Body of pancreas (tissue), 4 donors: ENCODE measurements at places on chromosomes 12 and 14. TPM values are rescaled to one million over a fixed set of nuclear protein-coding genes. Genes with fewer than 3 reads are reported as not detected.
A peak's percentile ranks its signal among the peaks of the same experiment; 100 is the strongest.

DNA sequence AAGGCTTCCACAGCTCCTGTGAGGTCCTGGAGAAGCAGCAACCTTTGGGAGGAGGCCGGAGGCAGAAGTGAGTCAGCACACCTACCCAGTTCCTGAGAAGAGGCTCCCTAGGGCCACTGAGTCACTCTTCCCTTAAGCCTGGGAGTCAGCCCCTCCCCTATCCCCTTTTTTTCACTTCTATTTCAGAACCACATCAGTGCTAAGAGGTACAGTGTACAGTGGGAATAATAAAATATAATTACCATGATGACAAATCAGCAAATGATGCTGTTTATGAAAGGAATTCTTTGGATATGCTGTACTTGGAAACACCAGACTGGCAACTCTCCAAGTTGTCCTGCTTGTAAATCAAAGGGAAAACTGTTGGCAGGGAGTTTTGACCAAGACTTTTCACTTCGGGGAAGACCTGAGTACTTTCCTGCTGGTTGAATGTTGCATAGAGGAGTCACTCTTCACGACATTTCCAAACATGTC is 7.8 kb upstream of the TBPL2 start:
- peak; percentile 34 for DNase-seq

RFX4 gene
- not detected for total RNA-seq

DNA sequence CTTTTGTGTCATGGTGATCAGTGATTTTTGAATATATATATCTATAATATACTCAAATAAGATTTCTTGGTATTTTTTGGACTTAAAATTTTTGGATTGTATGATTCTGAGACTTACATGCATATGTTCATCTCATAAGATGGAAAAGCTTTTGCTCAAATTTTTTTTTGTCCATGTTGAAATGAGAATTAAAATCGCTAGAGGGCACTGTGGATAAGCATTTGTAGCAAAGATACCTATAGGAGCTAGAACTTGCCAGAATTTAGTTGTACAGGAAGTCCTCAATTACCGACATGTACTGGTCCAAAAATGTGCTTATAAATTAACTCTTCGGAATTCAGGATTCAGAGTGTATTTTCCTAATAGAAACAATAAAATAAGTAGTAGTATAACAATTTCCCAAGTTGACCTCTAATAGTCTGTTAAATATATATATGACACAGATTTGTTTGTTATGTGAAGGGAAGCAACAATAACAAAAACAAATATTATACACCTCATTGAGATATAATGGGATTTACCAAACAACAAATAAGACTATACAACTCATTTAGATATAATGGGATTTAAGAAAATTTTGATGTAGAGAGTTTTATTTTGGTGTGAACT is 179.6 kb downstream of the TMEM117 start:
- DNase-seq: no peak

GRCh38 chr12:12925388-12925787 is 26.6 kb downstream of the GPRC5D start:
- DNase-seq: no peak

- DNase-seq: no peak
Measured at GRCh38 chr12:123232472-123232806, 502 bp downstream of the MPHOSPH9 start.

IAPP gene
- 111 TPM for total RNA-seq

TEX52 gene
- not detected for total RNA-seq

- DNase-seq: no peak
Measured at GRCh38 chr12:62692884-62693283, 226.3 kb downstream of the MON2 start.

TRIM9 gene
- 0.78 TPM for total RNA-seq

- no peak for DNase-seq
Measured at GRCh38 chr12:111417290-111417689, 11.6 kb downstream of the SH2B3 start.

SIX1 gene
- not detected for total RNA-seq

GRCh38 chr14:31582836-31583452 is 21.7 kb downstream of the NUBPL start:
- no peak for DNase-seq

DNA sequence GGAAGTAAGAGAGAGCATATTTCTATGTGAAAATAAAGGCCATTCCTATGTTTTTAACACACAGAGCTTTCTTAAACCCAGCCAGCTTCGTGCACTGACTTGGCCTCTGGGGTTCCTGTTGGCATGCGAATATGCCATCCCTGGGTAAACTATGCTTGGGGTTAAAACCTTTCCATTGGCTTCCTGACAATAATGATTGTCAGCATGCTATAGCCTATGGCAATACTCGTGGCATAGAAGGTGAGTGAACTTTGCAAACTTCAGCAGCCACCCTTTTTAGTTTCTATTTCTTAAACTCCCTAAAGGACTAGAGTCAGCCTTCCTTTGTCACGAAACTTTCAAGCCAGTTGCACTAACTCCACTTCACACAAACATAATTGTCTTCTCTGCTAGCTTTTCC is 148.4 kb upstream of the RGS6 start:
- DNase-seq: no peak

POTEM gene
- not detected for total RNA-seq

RIPK3 gene
- 6.0 TPM for total RNA-seq

GRCh38 chr12:38697289-38697688 is 208.1 kb downstream of the CPNE8 start:
- DNase-seq: no peak

METTL1 gene
- total RNA-seq: 23.1 TPM

REM2 gene
- total RNA-seq: not detected

DNA sequence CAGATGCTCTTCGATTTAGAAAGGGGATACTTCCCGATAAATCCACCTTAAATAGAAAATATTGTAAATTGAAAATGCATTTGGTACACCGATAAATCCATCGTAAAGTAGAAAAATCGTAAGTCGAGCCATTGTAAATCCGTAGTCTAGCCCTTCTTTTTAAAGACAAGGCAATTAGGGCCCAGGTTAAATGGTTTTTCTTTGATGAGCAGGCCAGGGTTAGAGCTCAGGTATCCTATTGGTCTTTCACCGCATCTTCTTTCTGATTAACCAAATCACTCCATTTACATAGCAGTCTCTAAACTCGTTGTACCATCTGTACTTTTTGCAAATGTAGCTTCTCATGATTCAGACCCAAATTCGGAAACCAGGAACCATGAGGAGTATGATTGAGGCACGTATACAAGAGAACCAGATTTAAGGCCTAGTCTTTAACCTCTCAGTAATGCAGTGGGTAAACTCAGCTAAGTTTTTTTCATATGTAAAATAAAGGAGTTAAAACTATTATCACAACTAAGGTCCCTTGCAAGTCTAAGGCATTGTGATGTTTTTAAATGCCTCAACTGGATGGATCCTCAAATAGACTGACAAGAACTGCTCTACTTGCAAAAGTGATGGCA is 2.2 kb upstream of the YAF2 start:
- DNase-seq: no peak

SMCO2 gene
- total RNA-seq: not detected

DNA sequence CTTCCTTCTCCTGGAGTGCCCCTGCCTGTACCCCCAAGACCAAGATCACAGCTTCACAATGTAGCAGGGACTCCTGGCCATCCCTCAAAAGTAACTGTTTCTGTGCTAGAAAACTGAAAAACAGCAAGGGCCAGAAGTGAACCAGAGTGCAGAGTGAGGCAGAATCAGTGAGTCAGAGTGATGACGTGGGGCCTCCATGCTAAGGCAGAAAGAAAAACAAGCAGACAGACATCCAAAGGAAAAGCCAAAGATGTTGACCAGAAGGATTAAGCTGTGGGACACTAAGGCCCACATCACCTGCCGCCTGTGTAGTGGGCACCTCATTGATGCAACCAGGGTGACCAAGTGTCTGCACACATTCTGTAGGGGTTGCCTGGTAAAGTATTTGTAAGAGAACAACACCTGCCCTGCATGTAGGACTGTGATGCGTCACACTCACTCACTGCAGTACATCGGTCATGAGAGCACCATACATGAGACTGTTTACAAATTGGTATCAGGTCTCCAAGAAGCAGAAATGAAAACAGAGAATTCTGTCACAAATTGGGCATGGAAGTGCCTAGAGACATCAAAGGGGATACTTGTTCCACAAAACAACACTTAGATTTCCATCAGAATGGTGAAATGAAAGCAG is 51.2 kb downstream of the ARMH4 start:
- no peak for DNase-seq

DNA sequence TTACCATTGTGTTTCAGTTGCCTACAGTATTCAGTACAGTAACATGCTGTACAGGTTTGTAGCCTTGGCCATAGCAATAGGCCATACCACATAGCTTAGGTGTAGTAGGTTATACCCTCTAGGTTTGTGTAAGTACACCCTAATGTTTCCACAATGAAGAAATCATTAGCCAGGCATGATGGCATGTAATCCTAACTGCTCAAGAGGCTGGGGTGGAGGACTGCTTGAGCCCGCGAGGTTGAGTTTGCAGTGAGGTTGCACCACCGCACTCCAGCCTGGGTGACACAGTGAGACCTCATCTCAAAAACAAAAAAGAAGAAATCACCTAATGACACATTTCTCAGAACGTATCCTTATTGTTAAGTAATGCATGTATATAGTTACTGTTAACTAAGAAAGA is 63.2 kb upstream of the KTN1 start:
- DNase-seq: no peak

DNA sequence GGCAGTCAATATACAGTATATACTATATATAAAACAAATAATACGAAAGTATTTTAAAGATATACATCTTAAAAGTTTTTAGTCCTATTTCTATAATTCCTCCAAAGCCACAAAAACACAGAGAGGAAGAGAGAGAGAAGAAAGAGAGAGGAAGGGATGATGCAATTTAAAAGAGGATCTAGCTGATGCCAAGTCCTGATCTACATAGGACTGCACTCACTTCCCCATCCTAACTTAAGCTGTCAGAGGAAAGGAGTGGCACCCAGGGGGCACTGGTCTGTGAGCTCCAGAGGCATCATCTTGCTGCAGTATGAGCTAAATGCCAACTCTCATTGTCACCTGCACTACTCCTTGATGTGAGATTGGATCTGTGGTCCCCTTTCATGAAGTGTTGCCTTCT is 95.8 kb downstream of the C12orf42 start:
- no peak for DNase-seq

GRCh38 chr12:96623656-96624217 is 134.4 kb downstream of the CFAP54 start:
- DNase-seq: no peak

- DNase-seq: peak; percentile 13
Measured at GRCh38 chr12:31518680-31519227, 72.2 kb downstream of the DENND5B start.

GRCh38 chr14:71398450-71398849 is 491.2 kb downstream of the PCNX1 start:
- no peak for DNase-seq

- no peak for DNase-seq
Measured at GRCh38 chr14:54474232-54474793, 14.5 kb downstream of the GMFB start.

DNA sequence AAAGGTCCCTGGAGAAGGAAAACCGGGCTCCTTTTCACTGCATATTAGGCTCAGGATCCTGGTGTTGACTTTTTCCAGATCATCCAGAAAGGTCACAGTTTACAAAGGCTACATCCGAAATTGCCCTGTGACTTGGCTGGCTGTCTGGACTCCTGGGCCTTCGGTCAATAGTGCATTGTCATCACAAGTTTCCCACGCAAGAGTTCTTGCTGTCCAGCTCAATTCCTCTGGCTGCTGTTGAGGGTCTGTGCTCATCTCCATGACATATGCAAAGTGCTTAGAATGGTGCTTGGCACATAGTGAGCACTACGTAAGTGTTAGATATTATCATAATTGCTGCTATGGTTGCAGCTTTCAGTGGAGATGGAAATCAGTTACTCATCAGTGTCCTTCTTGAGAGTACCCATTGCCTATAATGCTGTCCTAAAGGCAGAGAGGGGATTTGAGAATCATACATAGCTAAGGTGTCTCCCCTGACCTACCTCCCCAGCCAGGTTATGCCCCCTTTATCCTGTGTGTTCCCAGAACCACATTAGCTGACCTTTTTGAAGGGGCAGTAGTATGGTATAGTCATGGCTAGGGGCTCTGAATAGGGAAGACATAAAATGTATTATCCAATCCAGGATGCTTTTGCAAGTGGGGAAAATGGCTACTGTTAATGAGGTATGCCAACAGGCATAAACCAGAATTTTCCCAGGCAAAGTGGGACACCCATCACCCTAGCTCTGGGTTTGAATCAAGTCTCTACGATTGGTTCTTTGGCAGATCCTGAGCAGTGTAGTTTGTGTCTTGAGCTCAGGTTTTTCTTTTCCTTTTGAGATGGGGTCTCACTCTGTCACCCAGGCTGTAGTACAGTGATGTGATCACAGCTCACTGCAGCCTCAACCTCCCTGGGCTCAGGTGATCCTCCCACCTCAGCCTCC is 132.0 kb upstream of the CCND2 start:
- no peak for DNase-seq

GRCh38 chr12:4591180-4591687 is 29.2 kb downstream of the DYRK4 start:
- no peak for DNase-seq

GRCh38 chr14:40248671-40249070 is 816.4 kb upstream of the FBXO33 start:
- no peak for DNase-seq

FGF6 gene
- total RNA-seq: not detected

- peak; percentile 49 for DNase-seq
Measured at GRCh38 chr12:51392556-51393237, 1.5 kb upstream of the GALNT6 start.

DNA sequence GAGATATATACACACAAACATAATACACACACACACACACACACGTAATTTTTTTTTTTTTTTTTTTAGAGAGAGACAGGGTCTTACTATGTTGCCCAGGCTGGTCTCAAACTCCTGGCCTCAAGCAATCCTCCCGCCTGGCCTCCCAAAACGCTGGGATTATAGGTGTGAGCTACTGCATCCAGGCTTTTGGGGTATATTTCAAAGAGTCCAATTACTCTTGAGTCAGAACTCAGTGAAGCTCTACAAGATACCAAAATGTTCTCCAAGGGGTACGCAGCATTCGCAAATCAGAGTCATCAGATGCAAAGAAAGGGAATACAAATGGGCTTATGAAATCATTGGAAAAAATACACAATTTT is 54.0 kb downstream of the PHLDA1 start:
- DNase-seq: no peak

GRCh38 chr12:75917715-75918114 is 113.9 kb downstream of the PHLDA1 start:
- no peak for DNase-seq

GRCh38 chr12:21906919-21907493 is 34.2 kb downstream of the ABCC9 start:
- no peak for DNase-seq

REP15 gene
- 2.0 TPM for total RNA-seq

FZD10 gene
- total RNA-seq: 0.52 TPM

OR4E2 gene
- not detected for total RNA-seq

ARMH4 gene
- total RNA-seq: not detected

LTA4H gene
- 41.2 TPM for total RNA-seq

- DNase-seq: peak; percentile 53
Measured at GRCh38 chr12:52231305-52232202, 1.5 kb upstream of the KRT7 start.

- no peak for DNase-seq
Measured at GRCh38 chr12:92175961-92176360, 30.3 kb upstream of the BTG1 start.

RASAL1 gene
- total RNA-seq: 0.66 TPM

- DNase-seq: no peak
Measured at GRCh38 chr12:70364695-70365397, 1.2 kb upstream of the KCNMB4 start.

SLC6A13 gene
- not detected for total RNA-seq
